Glutamatergic neuron (in vitro differentiated cells): ENCODE measurements at places on chromosomes 3 and 15.

DNA sequence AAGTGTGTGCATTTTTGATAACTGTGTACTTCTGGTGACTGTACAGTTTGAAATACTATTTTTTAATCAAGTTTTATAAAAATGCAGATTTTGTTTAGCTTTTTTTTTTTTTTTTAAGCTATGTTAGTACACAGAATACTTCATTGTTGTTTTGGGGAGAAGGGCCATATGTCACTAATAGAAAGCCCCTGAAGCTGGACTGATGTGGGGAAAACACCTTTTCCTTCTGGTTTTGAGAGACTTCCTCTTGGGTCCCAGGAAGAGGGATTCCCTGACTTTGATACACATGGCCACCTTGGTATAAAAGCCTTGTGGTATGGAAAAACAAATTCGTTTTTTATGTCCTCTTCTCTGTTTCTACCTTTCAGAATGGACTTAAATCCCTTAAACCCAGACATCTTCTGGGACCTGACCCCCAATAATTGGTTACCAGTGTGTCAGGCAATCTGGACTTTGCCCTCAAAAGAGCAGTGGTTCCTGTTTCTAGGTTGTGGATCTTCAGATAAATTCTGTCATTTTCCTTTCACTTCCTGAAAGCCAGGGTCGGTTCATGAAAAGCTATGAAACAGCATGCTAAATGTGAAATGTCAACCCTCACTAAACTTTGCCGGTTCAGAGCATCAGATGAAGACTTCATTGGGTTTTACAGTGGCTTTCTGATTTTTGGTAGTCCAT, 31.1 kb upstream of the BLOC1S6 start:
- DNase-seq, result no peak

GRCh38 chr15:65986416-65986815, 117.1 kb downstream of the RAB11A start:
- DNase-seq, result no peak

DNA sequence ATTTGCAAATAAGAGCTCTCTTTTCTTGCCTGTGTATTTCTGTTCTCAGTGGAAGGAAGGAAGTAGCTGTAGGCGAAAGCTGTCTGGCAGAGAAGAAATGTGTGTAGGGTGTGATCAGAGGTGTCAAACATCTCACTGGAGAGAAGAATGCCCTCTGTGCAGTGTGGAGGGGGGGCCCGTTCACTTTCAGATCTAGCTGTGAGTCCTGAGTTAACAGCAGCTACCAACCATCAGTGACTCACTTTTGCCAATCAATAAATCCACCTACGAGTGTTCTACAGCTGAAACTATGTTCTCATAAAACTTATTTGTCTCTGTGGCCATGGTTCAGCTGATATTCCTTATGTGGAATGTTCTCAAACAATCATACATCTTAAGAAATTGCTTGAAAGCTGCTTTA, 103.7 kb downstream of the FRMD4B start:
- DNase-seq, result no peak

DNA sequence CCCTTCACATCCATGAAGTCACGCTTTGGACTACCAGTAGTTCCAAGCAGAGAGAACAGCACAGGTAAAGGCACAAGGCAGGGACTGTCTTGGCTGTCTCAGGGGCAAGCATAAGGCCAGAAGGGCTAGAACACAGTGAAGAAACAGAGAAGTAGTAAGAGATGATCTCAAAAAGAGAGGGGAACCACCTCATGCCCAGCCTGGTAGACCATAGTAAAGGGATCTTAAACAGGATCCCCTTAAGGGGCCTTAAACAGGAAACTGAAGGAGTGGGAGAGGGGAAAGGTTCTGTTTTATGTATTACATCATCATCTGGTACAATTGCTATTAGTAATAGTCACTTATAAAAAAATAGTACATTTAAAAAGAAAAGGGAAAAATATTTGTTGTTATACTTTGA, 25.8 kb downstream of the P2RY1 start:
- DNase-seq, result no peak

DNA sequence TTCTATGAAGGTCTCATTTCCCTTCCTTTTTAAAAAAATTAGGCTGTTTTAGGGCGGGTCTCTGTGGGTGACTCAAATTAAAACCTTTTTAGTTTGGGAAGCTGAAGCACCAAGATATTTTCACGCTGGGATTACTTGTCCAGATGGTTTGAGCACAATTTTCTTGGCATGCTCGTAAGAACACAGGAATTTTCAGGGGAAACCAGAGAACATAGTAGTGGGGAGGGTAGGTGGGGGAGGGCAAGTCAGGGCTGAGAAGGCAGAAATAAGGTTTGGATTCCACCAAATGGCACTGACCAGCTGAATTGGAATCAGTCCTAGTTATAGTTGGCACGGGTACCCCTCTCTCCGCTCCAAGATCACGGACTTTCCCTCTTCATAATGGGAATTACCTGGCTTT, 97.3 kb upstream of the LRIG1 start:
- no peak for DNase-seq
